ENCODE measurements at places on chromosomes 5 and 9. TPM values are rescaled to one million over a fixed set of nuclear protein-coding genes. Genes with fewer than 3 reads are reported as not detected.

Gene PRSS3
- not detected for total RNA-seq

Gene SPINK7
- not detected for total RNA-seq

Gene STPG3
- total RNA-seq, result 0.95 TPM

Gene KCNN2
- total RNA-seq, result 44.9 TPM

Gene PCDHB16
- 6.3 TPM for total RNA-seq

Gene SH3TC2
- total RNA-seq, result 1.3 TPM

Gene ENG
- total RNA-seq, result 15.8 TPM

Gene AHRR
- 1.2 TPM for total RNA-seq

Gene CNTLN
- 4.3 TPM for total RNA-seq

Gene PGM5
- 75.3 TPM for total RNA-seq

Gene PSAT1
- total RNA-seq, result 29.1 TPM

Gene ADAMTS16
- total RNA-seq, result not detected

Gene LEAP2
- total RNA-seq, result 1.2 TPM

Gene LCN12
- total RNA-seq, result 11.4 TPM

Gene CORO2A
- 2.0 TPM for total RNA-seq

Gene RHOBTB3
- 477 TPM for total RNA-seq
